ENCODE measurements at places on chromosomes 3 and 15.

DNA sequence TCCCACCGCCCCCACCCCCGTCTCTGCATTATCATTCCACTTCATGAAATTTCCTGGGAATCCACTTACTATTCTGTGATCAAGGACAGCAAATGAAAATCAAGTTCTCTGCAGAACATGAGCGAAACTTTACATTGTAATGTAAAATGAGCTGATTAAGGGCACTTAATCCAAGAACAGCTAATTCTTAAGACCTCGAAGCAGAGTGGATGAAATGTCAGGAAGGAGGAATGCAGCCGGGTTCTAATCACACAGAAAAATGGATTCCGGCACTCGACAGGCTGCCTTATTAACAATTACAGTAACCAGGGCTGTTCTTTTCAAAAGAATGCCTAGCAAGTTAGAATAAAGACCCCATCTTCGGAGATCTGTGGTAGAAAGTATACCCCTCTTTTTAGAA, 57.5 kb downstream of the RFTN1 start:
- DNase-seq = no peak

GRCh38 chr15:47506329-47507100, 210.8 kb upstream of the SEMA6D start:
- DNase-seq = peak; percentile 25

DNA sequence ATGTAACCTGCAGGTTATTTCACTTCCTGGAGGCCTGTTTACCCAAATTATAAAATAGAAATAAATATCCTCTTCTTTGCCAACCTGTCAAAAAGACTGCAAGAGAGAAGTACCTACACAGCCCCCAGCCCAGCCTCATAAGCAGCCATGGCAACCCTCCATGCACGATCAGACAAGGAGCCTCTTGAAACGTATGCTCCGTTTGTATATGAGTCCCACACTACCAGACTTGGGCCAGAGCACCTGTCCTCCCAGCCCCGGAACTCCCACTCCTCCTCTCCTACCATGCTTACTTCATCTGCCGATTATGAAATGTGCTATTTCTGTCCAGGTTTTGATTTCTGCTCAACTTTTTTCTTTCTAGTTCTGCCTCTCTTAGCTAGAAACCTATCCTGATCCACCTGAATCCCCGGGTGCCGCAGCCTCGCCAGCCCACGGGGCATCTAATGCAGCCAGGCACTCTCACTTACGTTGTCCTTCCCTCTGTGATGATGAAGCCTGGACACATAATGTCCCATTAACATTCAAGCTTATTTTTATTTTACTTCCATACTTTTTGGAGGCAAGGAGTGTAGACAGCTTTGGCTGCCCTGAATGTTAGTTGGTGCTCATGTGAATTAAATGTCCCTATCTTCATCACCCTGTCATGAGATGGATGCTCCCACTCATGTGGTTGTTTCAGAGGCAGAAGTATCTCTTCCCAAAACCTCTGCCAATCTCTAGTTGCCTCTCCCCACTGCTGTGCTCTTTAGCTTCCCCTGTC, 73.8 kb downstream of the MB21D2 start:
- no peak for DNase-seq

GRCh38 chr3:177946936-177947335, 589.3 kb upstream of the KCNMB2 start:
- no peak for DNase-seq

GRCh38 chr3:132421832-132422231, 4.5 kb downstream of the DNAJC13 start:
- DNase-seq = peak; percentile 61

DNA sequence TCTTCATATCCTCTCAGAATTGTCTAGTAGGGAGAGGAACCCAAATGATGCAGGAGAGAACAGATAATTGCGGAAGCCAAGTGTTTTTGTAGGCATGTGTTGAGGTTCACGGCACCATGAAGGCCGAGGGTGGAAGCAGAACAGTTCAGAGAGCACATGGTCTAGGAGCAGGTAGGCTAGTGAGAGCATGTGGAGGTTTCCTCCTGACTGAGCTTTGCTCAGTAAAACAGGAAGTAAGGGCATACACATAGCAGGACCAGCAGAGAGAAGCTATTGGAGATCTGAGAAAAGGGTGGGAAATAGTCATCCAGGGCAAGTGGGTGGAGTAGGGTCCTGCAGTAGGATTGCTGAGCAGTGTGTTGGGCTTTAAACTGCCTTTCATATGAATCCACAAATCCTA, 491.1 kb downstream of the FHIT start:
- DNase-seq = no peak

DNA sequence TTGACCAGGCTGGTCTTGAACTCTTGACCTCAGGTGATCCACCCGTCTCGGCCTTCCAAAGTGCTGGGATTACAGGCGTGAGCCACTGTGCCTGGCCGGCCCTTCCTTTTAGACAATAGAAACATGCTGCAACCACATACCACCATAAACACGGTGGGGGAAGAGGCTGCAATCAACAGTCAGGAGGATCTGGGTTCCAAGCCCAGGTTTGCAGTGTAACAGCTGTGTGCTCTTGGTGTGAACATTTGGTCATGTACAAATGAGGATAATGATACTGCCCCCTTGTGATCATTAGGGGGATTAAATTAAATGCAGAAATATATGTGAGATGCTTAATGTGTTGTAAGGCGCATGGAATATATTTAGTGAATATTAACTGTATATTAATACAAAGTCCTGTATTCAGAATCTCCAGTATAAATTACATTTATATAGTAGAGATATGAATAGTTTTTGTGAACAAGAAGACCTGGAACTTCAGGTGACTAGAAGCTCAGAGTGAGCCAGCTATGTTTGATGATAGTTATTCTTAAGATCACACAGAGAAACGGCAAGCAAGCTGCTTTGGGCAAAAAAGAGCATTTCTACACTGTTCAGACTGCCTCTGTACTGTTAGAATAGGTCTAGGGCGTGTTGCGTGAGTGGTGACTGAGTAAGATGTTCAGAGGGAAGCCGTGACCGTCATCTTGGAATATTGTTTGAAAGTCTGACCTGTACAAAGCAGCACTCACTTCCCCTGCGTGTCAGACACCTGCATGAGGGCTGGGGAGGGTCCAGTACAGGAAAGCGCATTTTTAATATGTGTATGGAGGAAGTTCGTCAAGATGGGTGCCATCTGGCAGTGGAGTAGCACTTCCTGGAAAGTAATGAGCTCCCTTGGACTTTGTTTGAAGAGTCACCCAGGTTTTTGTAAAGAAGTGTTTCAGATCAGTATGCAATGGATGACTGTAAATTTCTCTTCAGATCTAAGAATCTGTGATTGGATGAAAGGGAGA, 125.8 kb downstream of the PGPEP1L start:
- peak; percentile 60 for DNase-seq

DNA sequence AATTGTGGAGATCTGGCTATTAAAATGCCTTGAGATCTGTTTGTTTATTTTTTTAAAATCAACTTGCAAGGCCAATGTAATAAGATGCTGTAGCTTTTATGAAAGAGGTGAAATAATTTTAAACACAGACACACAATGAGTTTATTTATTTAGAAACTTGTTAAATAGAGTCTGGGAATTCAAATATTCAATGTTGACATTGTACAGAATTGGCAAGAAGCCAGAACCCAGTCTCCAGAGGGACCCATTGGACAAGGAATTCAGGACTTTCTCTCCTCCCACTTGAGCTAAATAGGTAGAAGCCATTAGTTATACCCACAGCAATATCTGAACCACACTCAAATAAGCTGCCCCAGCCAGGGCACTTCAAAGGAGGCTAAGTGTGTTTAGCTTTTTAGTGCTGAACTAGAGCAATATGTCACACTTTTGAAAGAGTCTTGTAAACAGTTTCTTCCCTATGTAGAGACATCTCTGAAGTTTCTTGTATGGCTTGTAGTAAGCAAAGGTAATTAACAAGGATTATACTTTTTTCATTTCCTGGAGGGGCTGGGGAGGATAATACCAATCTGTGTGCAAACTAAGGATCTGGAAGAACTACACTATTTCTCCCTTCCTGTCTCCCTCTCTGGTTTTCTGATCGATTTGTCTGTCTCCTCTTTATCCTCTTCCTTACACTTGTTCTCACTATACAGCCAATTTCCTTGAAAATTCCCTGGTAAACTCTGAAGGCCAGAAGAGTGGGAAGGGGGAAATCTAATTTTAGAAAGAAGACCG, 6.0 kb downstream of the MECOM start:
- no peak for DNase-seq

DNA sequence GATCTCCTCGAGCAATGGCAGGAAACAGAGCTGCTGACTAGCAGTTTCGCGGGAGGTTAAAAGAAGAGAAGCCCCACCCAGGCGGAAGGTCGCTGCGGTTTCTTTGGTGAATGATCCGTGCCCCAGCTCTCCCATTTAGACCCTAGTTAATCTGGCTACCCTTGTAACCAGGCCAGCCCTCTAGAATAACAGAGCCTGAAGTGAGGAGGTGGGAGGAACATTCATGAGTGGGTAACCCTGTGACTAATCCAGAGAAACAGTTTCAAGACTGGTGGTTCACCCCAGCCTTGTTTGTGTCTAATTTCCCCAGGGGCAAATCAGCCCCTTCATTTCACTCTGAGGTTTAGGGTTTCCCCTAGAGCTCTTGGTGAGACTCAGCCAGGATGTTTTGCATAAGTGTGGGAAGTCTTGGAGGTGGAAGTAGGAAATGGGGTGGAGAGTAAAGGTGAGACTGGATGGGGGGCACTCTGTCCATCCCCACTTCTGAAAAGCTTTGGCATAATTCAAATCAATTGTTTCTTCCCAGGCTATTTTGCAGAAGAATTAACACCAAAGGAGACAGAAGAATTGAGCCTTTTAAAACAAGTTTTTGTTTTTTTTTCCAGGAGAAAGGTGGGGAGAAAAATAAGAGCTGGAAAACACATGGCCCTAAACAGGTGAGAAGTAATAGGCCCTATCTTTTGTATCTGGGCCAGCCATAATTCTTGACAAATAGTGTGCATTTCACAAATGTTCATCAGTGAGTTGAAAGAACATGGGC, 303.1 kb downstream of the RPLP1 start:
- peak; percentile 42 for DNase-seq

DNA sequence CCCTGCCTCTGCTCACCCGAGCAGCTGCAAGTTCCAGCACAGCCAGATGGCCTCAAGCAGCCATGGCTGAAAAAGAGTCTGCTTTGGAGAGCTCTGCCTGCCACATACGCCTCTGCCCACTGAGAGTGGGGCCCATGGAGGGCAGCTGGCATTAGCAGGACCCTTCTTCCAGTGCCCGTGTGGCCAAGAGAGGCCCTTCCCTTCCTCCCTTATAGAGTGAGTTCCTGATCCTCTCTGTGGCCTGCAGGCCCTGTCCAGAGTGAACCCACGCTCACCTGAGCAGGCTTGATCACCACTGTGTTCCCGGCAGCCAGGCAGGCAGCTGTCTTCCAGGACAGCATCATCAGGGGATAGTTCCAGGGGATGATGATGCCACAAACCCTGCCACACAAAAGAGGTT, 41.4 kb upstream of the SLC41A3 start:
- no peak for DNase-seq

- DNase-seq = no peak
Measured at GRCh38 chr15:52466134-52466701, 62.5 kb downstream of the MYO5A start.

GRCh38 chr3:194176274-194176991, 40.5 kb downstream of the HES1 start:
- no peak for DNase-seq

GRCh38 chr15:96564546-96564945, 234.0 kb downstream of the NR2F2 start:
- DNase-seq = no peak

GRCh38 chr3:170868577-170869238, 1.3 kb downstream of the RPL22L1 start:
- no peak for DNase-seq

DNA sequence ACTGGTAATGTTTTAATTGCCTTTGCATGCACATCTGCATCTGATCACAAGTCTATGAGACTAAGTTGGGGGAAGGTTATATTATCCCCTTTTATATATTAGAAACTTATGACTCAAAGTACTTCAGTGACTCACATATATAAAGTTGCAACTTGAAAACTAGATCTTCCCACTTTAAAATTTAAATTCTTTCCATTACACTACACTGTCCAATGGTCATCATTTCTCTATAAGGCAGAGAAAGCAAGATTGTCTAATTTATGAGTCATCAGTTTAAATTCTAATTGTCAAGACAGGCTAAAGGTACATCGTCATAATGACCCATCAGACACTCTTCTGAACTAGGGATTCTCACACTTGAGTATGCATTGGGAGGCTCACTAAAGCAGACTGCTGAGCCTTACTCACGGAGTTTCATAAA, 37.9 kb downstream of the CPA3 start:
- peak; percentile 58 for DNase-seq

GRCh38 chr3:140341817-140342403, 336.0 kb upstream of the TRIM42 start:
- no peak for DNase-seq

- DNase-seq = peak; percentile 100
Measured at GRCh38 chr15:98889930-98890695, 117.5 kb downstream of the PGPEP1L start.

- no peak for DNase-seq
Measured at GRCh38 chr15:101604124-101604874, 47.9 kb downstream of the TM2D3 start.

Measured in astrocyte (in vitro differentiated cells and primary cell).